BJ (cell line): ENCODE measurements at places on chromosomes 1 and 21.
A peak's percentile ranks its signal among the peaks of the same experiment; 100 is the strongest.

DNA sequence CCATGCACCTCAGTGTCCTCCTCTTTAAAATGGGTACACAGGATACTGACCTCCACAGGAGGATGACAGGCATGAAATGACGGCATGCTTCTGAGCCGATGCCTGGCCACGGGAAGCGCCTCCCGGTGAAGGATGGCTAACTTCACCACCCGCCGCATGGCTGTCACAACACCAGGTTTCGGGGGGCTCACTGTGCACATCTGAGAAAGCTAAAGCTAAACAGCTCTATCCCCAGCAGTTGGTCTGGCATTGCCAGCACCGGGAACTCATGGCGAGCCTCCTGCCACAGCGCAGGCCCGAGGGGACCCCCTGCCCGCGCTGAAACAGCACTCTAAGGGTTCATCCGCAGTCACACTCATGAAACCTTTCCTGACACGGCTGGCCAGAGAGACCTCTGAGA is 16.0 kb downstream of the NPHP4 start:
- no peak for DNase-seq

DNA sequence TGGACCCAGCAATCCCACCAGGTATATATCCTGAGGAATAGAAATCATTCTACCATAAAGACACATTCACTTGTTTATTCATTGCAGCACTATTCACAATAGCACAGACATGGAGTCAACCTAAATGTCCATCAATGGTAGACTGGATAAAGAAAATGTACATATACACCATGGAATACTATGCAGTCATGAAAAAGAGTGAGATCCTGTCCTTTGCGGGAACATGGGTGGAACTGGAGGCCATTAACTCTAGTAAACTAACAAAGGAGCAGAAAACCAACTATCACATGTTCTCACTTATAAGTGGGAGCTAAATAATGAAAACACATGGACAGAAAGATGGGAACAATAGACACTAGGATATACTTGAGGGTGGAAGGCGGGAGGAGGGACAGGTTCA is 36.1 kb upstream of the PRKACB start:
- DNase-seq: no peak

- no peak for DNase-seq
Measured at GRCh38 chr1:43890815-43891214, 42.8 kb upstream of the ARTN start.

GRCh38 chr1:12180315-12180714 is 13.5 kb downstream of the TNFRSF1B start:
- DNase-seq: no peak

DNA sequence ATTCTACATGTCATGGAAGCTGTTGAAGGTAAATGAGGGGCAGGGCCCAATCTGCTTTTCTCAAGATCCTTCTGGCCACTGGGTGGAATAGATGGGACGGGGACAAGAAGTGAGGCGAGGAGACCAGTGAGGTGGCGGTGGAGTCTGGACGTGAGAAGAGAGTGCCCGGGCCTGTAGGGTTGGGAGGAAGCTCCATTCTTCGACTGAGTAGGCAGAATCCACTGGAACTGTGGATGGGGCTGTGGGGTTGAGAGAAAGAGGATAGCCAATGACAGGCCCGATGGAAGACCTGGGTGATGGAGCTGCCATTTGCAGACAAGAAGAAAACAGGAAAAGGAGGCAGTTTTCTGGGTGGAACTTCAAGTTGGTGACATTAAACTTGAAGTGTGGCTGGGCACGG is 10.3 kb downstream of the SLC1A7 start:
- DNase-seq: no peak

DNA sequence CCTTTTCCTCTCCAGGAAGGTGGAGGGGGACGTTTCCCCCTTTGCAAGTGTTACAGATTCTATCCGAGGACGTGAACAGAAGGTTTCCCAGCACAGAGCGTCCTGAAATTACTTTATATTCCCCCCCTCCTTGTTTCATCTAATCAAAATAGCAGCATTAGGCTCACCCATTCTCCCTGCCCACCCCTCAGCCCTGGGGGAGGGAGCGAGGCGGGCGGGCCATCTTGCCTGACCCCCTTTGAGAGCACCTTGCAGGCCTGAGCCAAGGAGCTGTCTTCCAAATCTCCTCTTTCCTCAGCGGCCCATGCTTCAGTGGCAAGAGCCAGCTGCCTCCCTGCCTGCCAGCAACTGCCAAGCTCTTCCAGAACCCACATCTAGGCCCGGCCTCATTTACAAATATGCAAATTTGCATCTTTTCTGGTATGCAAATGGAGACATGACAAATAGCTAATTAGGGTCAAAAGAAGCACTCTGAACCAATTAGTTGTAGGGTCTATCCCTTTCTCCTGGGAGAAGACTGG is 69.1 kb upstream of the POU3F1 start:
- no peak for DNase-seq

GRCh38 chr1:150662811-150663210 is 33.4 kb upstream of the ENSA start:
- no peak for DNase-seq

DNA sequence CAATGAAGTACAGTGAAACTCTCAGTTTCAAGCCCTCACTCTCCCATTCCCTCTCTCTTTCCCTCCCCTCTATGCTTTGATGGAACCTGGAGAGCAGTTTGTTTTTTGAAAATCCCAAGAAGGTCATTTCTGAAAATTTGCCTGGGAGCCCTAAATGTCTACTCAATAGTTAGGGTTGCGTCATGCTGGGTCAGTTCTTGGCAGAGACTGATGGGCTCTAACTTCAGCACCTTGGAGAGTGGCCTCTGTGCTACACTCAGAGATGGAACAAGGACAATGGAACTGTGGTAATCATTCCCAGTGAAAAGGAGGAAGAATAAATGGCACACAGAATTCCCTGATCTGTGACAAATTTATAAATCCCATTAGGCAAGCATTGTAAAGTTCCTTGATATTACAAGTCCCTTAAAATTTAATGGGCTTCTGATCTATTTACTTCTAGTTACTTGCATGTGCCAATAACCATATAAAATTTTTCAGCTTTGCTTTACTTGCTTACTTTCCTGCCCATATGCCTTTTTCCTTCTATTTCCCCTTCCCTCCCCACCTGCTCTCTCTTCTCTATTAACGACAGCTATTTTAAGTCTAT is 182.9 kb upstream of the KCND3 start:
- no peak for DNase-seq

DNA sequence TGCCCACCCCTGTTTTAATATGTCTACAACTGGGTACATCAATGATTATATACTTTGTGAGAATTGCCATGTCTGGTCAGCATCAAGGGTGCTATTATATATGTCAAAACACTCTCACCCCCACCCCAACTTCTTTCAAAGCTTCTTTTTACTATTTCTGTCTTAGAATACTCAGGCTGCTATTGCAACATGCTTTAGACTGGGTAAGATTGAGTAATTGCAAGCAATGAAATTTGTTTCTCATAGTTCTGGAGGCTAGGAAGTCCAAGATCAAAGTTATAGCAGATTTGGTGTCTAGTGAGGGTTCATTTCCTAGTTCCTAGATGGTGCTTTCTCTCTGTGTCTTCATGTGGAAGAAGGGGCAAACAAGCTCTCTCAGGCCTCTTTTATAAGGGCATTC is 100.5 kb upstream of the KCNK1 start:
- no peak for DNase-seq

DNA sequence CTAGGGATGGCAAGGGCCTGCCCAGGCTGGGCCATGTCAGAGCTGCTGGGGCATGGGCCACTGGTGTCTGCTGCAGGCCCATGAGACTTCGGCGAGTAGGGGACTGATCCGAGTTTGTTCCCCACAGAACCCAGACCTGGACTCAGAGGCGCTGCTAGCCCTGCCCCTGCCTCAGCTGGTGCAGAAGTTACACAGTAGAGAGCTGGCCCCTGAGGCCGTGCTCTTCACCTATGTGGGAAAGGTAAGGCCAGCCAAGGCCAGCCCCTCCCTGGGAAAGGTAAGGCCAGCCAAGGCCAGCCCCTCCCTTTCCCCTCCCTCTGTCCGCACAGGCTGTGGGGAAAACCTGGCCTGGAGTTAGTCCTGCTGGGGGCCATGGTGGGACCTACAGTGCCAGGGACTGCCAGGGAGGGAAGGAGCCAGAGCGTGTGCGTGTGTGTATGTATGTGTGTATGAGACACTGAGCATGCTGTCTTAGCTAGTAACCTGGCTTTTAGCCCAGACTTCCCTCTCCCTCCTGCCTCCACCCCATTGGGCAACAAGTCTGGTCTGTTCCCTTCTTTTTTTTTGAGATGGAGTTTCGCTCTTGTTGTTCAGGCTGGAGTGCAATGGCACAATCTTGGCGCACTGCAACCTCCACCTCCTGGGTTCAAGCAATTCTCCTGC is 8.0 kb downstream of the FAAH start:
- DNase-seq: peak; percentile 55

- DNase-seq: no peak
Measured at GRCh38 chr1:2468041-2468472, 8.0 kb upstream of the PLCH2 start.

GRCh38 chr1:28737307-28738132 is 780 bp downstream of the YTHDF2 start:
- DNase-seq: no peak

- DNase-seq: no peak
Measured at GRCh38 chr1:22114083-22115012, 28.5 kb downstream of the WNT4 start.

GRCh38 chr21:43835861-43836260 is 29.2 kb upstream of the AGPAT3 start:
- DNase-seq: no peak

GRCh38 chr1:198283222-198283621 is 126.4 kb downstream of the NEK7 start:
- DNase-seq: no peak

DNA sequence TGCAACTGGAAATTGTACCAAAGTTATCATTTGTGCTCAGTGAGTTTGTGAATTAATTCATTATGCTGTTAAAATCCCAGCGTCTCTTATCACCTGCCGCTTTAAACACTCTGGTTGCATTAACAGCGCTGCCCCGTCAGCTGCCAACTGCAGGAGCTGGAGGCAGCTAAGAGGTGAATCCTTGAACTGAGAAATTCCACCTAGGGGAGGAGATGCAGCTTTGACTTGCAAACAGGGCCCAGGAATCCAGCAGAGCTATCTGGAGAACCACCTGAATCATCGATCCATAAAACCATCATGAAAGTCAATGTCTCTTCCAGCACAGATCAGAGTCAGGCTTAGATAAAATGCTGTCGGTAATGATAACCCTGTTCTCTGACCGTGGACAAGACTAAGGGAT is 140.7 kb upstream of the PTBP2 start:
- DNase-seq: no peak

DNA sequence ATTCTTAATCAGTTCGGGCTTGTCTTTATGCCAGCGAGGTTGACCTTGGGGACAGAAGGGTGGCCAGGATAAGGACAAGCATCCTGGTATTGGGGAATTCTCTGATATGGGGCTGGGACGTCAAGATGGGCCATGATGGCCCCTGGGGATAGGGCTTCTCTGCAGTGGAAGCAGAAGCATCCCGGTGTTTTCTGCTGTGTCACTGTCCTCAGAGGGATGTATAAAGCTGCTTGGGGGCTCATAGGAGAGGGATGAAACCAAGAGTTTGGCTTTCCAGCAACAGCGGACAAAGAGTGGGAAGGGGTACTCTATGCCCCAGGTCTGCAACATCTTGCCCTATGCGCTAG is 1.4 kb upstream of the ATP1B1 start:
- no peak for DNase-seq

GRCh38 chr1:67570486-67571143 is 114.4 kb upstream of the GADD45A start:
- peak; percentile 90 for DNase-seq

GRCh38 chr1:219058891-219059820 is 114.5 kb upstream of the LYPLAL1 start:
- no peak for DNase-seq

DNA sequence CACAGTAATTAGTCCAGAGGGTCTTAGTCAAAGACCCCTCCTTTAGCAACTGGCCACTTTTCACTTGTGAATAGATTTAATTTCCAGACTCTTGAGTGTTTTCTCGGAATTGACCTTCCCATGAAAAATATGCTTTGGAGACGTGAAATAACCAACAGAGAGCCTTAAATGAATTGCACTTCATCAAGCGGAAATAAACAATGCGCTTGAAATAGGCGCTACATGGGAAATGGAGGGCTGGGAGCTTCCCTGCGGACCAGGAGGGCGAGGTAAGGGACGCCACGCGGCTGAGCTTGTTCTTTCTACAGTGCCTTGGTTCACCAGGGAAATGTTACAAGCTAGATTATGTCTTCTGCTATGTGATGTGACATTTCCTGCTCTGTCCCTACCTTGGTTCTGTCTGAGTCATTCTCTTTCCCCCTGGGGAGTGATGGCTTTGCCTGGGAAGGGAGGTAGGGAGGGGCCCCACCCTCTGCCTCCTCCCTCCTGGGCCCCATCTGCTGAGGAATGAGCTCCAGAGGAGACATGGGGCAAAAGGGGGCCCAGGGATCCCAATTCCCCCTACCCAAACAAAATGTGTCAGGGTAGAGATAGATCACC is 619.3 kb downstream of the PTPRU start:
- no peak for DNase-seq

DNA sequence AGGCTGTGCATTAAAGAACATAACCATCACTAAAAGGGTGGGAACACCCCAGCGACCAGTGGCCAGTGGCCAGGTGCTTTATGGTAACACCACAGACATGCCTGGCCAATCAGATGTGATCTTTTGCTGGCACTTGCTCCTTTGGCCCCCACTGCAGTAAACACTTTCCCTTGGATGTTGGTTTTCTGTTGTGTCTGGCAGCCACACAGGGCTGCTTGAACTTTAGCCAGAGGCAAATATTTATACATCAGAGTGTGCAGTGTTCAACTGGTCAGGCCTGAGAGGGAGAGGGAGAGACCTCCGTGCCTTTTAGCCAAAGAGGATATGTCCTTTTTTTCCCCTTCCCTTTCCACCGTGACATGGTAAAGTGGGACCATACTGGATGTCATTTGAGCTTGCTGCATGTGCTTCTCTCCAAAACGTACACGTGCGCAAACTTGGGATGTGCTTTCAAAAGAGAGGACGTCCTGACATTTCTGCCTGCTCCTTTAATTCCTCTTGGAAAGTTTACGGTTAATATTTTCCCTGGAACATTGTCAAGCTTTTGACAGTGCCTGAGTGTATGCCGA is 101.2 kb downstream of the NFIA start:
- DNase-seq: no peak

- no peak for DNase-seq
Measured at GRCh38 chr1:144551107-144551542, 41.6 kb upstream of the PPIAL4F start.
